Astrocyte of the hippocampus (primary cell): ENCODE measurements at places on chromosomes 13 and 19.

DNA sequence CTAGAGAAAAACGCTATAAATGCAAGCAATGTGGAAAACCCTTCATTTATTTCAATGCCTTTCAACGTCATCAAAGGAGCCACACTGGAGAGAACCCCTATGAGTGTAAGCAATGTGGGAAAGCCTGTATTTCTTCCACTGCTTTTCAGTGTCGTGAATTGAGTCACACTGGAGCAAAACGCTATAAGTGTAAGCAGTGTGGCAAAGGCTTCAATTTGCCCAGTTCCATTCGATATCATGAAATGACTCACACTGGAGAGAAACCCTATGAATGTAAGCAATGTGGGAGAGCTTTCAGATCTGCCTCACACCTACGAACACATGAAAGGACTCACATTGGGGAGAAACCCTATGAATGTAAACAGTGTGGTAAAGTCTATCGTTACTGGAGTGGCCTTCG is 27.4 kb downstream of the ZNF20 start:
- no peak for DNase-seq

DNA sequence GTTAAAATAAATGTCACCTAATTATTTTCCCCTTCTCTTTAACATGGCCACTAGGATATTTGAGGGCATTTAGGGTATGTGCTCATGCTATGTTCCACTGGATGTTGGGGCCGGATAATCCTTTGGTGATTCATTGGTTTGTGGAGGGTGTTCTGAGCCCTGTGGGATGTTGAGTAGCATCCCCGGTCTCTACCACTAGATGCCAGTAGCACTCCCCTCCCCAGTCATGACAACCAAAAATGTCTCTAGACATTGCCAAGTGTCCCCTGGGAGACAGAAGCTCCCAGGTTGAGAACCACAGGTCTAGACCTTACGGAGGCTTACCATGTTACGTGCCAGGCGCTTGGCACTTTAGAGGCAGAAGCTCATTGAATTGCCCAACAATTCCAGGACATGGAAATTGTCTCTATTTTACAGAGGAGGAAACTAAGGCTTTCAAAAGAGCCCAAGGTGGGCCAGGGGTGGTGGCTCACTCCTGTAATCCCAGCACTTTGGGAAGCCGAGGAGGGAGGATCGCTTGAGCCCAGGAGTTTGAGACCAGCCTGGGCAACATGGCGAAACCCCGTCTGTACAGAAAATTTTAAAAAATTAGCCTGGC is 14.1 kb downstream of the SHANK1 start:
- peak; percentile 63 for DNase-seq

DNA sequence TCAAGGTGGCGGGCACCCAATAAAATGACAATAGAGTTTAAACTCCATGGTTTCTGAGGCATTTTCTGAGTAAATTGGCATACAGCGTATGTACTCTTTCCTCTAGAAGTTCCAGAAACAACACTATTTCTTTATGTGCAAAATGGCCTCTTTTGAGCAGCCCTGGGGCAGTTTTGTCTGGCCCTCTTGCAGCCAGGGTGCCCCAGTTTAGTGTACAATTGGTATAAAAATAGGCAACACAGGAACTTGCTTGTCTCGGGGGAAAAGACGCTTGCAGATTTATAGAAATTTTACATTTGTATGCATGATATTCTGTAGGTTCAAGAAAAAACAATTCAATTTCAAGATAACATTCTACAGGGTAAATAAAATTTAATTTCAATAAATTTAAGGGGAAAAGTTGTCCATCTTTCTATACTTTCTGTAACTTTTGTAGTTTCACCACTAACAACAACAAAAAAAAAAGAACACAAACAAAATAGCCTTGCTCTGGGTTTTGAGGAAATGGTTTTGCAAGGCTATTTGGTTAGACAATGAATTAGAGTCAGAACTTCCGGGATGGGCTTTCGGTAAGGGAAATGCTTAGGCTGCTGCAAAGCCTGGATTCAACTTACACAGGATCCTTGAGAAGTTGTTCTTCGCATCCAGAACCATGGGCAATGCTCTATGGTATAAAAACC is 45.3 kb downstream of the LRCH1 start:
- DNase-seq: no peak

DNA sequence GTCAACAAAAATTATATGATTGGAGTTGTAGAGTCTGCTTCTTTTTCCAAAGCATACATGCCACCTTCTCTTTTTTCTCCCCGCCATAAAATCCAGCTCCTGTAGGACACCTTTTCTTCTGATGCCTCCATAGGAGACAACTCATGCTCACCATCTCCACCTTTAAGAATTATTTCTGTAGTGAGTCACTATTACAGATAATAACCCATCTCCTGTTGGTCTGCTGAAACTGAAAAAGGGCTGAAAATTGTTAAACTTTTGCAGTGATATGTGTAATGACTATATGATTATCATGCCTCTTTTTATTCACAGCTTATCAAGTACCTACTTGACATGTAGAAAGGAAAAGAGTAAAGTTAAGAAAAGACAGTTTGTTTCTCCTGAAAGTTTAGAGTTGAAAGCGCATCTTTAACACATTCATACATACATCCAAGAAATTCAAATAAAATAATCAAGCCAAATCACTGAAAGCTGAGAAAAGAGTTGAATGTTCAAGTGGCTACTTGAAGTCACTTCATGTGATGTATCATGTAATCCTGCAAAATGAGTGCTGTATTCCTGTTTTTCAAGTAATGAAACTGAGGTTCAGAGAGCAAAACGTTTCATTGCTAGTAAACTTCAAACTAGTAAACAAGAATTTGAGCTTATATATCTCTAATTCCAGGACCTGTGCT is 35.5 kb upstream of the LPAR6 start:
- no peak for DNase-seq

GRCh38 chr13:33514362-33514761 is 228.8 kb upstream of the STARD13 start:
- DNase-seq: no peak

GRCh38 chr19:5663904-5664303 is 16.4 kb downstream of the MICOS13 start:
- DNase-seq: no peak

DNA sequence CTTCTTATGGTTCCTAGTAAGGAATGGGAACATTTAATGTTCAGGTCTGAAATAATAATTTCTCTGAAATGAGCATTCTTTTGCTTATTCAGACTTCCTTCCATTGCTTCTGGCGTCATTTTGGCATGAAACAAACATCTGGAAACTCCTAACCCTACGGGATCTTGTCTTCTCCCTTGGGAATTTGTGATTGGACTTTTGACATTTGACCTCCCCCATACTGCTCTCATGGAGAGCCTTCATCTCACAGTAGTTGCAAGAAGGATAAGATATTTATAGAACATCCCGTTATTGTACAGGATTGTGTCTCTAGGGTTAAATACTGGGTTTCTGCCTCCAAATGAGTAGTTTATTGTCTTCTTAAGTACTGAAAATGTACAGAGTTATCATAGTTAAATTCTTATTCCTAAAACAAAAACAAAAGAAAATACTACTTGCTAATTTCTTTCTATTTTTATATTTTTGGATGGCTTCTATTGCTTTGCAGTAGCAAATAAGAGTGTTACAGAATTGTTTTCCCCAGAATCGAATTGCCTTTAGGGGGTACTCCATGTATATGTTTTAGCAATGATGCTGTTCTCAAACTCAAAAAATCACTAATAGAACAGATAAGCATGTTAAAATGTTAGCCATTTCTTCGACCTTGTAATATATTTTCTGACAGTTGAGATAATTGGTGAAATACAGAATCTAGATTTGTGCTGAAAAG is 366.8 kb downstream of the DLEU7 start:
- no peak for DNase-seq

DNA sequence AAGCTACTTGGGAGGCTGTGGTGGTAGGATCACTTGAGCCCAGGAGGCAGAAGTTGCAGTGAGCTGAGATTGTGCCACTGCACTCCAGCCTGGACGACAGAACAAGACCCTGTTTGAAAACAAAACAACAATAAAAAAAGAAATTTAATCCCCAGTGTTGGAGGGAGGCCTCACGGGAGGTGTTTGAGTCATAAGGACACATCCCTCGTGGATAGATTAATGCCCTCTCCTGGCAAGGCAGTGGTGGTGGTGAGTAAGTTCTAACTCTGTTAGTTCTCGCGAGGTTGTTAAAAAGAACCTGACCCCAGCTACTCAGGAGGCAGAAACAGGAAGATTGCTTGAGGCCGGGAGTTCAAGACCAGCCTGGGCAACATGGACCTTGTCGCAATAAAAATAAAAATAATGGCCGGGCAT is 27.6 kb upstream of the SIN3B start:
- peak; percentile 16 for DNase-seq

GRCh38 chr13:26474286-26474685 is 83.2 kb upstream of the WASF3 start:
- no peak for DNase-seq

DNA sequence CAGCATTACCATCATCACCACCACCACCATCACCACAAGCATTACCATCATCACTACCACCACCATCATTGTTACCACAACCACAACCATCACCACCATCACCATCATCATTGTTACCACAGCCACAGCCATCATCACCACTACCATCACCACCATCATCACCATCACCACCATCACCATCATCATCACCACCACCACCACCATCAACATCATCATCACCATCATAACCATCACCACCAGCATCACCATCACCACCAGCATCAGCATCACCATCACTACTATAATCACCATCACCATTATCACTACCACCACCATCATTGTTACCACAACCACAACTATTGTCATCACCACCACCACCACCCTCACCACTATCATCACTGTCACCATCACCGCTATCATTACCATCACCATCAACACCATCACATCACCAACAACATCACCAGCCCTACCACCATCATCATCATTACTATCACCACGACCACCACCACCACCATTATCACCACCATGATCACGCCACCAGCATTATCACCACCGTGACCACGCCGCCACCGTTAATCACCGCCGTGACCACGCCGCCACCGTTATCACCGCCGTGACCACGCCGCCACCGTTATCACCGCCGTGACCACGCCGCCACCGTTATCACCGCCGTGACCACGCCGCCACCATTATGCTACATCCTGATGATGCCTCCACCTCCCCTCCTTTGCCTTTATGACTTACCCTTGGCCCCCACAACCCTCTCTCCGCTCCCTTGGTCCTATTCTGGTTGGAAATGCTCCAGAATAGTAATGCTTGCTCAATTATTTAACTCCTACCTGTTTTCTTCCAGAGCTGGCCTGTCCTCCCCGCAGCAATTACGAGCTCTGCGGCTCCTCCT is 10.0 kb upstream of the FXYD3 start:
- DNase-seq: no peak

GRCh38 chr13:29140277-29140676 is 320.1 kb downstream of the MTUS2 start:
- no peak for DNase-seq

GRCh38 chr13:94408314-94409036 is 71.0 kb downstream of the DCT start:
- DNase-seq: no peak

GRCh38 chr13:33869005-33869404 is 51.1 kb downstream of the RFC3 start:
- DNase-seq: peak; percentile 68

GRCh38 chr19:2524840-2525723 is 49.2 kb downstream of the GADD45B start:
- peak; percentile 85 for DNase-seq

DNA sequence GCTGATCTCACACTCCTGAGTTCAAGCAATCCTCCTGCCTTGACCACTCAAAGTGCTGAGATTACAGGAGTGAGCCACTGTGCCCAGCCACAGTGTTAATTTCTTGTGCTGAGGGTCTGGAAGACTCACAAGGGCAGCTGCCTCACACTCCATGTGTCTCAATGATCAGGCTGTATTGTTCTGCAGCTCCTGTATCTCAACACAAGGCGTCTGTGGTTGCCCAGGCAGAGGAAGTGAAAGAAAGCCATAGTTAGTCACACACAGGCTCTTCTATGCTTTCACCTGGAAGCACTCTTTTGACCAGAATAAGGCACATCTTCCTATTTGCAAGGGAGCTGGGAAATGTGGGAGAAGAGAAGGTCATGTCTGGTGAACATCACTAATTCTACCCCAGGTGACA is 107.3 kb upstream of the ZNF507 start:
- no peak for DNase-seq

- DNase-seq: no peak
These were observed 6.8 kb downstream of the CSNK1G2 start for GRCh38 chr19:1947651-1948209.

DNA sequence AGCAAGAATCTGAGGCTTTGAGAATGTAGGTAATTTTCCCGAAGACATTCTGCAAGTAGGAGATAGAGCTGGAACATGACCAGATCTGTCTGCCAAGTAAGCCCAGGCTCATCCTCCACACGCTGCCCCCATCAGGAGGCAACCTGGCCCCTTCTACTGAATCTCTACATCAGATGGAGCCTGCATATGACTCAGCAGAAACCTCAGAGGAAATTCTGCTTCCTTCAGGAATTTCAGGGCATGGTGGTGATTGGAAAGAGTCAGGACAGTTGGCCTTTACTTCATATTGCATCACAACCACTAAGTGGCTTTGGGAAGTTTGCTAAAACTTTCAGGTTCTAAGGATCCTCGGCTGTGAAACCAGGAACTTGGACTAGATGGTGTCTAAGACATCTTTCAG is 85.2 kb downstream of the LRRC63 start:
- peak; percentile 48 for DNase-seq

GRCh38 chr13:19070398-19070735 is 111.3 kb downstream of the TUBA3C start:
- DNase-seq: no peak

DNA sequence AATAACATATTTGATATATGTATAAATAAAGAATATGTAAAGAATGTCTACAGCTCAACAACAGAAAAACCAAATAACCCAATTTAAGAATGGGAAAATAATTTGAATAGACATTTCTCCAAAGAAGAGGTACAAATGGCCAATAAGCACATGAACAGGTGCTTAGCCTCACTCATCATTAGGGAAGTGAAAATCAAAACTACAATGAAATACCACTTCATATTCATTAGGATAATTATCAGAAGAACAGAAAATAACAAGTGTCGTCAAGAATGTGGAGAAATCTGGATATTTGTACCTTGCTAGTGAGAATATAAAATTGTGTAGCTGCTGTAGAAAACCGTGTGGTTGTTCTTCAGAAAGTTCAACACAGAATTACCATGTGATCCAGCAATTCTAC is 8.4 kb upstream of the SUPT20H start:
- no peak for DNase-seq

GRCh38 chr13:83907196-83907989 is 25.1 kb upstream of the SLITRK1 start:
- DNase-seq: no peak

- DNase-seq: peak; percentile 57
These were observed 428.1 kb upstream of the DACH1 start for GRCh38 chr13:72295153-72295552.

GRCh38 chr19:48108997-48109782 is 1.4 kb downstream of the PLA2G4C start:
- DNase-seq: no peak

GRCh38 chr13:46536341-46536740 is 16.6 kb upstream of the LRCH1 start:
- no peak for DNase-seq

DNA sequence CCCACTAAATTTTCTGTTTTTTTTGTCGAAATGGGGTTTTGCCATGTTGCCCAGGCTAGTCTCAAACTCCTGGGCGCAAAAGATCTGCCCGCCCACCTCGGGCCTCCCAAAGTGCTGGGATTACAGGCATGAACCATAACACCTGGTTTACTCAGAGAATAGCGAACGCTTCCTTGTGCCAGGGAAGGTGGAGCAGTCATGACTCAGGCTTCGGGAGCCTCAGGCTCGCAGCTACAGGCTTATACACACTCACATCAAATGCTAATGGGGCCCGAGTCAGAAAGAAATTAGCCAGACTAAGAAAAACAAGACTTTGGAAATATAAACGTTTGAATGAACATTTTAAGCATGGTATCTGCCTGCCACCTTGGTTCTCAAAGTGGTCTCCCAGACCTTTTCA is 11.0 kb upstream of the TPT1 start:
- DNase-seq: peak; percentile 71
